ENCODE measurements at places on chromosomes 1 and 21.

DNA sequence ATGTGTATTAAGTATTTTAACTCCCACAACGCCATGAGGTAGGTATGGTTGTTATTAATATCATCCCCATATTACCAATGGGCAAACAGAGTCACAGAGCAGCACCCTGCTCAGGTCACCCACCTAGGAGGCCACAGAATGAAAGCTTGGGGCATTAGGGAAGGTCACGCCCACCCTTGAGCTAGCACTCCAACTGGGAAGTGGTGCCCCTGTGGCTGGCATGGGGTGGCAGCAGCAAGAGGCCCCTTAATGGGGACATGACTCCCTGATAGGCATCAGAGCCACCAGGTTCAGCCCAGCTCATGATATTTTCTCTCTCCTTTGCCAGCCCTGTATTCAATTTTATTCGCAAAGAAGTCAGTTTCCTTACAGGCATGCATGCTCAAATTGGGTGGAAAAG lies 90.6 kb downstream of the DMRTB1 start:
- no peak for DNase-seq

GRCh38 chr1:57088653-57089052 lies 122.8 kb upstream of the C8B start:
- DNase-seq: no peak

DNA sequence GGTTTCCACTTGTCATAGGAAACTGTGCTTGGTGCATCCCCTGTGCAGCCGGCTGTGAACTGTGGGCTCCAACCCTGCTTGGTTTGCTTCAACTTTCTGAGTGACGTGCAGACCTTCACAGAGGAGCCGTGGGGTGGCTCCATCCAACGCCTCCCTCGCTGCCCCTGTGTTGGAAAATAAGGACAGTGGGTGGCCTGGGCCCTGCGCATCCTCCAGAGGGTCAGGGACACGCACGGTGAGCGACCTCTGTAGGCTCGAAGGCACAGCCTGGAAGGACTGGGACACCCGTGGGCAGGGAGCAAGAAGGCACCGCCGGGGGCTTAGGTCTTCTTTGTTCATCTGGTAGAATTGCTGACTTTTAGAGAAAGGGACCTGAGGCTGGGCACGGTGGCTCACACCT lies 6.5 kb upstream of the FAAP20 start:
- DNase-seq: no peak

DNA sequence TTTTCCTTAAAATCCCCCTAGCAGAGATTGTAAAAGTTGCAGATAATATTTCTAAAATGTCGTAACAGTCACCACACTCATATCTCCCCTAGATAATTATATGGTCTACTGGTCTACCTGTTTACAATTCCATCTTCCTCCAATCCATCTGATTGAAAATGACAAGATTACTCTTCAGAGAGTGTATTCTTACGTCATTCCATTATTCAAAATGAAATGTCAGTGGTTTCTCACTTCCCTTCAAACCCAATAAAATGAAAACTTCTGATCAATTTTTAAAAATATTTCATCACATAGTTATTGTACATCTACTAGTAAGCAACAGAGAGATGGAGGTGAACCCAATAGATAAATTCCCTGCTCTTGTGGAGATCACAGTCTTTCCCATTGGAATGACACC lies 202.2 kb upstream of the C8B start:
- no peak for DNase-seq

DNA sequence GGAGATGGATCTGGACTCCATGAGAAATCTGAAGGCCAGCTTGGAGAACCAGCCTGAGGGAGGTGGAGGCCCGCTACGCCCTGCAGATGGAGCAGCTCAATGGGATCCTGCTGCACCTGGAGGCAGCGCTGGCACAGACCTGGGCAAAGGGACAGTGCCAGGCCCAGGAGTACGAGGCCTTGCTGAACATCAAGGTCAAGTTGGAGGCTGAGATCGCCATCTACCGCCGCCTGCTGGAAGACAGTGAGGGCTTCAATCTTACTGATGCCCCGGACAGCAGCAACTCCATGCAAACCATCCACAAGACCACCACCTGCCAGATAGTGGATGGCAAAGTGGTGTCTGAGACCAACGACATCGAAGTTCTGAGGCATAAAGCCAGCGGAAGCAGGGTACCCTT lies 601.5 kb upstream of the ZP4 start:
- DNase-seq: no peak

DNA sequence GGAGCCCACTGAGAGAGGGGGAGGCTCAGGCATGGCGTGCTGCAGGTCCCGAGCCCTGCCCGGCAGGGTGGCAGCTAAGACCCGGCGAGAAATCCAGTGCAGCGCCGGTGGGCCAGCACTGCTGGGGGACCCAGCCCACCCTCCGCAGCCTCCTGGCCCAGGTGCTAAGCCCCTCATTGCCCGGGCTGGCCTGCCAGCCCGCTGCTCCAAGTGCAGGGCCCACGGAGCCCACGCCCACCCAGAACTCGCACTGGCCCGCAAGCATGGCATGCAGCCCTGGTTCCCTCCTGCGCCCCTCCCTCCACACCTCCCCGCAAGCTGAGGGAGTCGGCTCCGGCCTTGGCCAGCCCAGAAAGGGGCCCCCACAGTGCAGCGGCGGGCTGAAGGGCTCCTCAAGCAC lies 61.5 kb downstream of the C21orf91 start:
- DNase-seq: no peak

- DNase-seq: no peak
Observed at GRCh38 chr1:91980663-91981062, 31.5 kb downstream of the BRDT start.
